Aortic smooth muscle cell (primary cell): ENCODE measurements at places on chromosomes 6 and 20. TPM values are rescaled to one million over a fixed set of nuclear protein-coding genes. Genes with fewer than 3 reads are reported as not detected.

The DEFB132 gene
- not detected in 2 replicates for total RNA-seq

The HTR1B gene
- 0.06 and 0.26 TPM in 2 replicates for total RNA-seq

The TMC2 gene
- not detected in 2 replicates for total RNA-seq

The TGM2 gene
- 592 and 749 TPM in 2 replicates for total RNA-seq

The TFB1M gene
- 12.4 and 15.7 TPM in 2 replicates for total RNA-seq

The RAB32 gene
- 72.8 and 75.8 TPM in 2 replicates for total RNA-seq

The SIRPD gene
- not detected in 2 replicates for total RNA-seq

The ZHX3 gene
- total RNA-seq: 18.1 and 22.5 TPM in 2 replicates

The SYNGAP1 gene
- total RNA-seq: 2.4 and 4.4 TPM in 2 replicates

The VNN1 gene
- total RNA-seq: 0.19 and 0.26 TPM in 2 replicates

The AIF1 gene
- not detected in 2 replicates for total RNA-seq

The PROKR2 gene
- not detected in 2 replicates for total RNA-seq

The COL19A1 gene
- not detected in 2 replicates for total RNA-seq

The THEMIS gene
- total RNA-seq: not detected in 2 replicates

The ZNF76 gene
- 17.8 and 21.8 TPM in 2 replicates for total RNA-seq

The CST5 gene
- not detected in 2 replicates for total RNA-seq

The OPRL1 gene
- total RNA-seq: 0.40 and 1.4 TPM in 2 replicates

The THBS2 gene
- total RNA-seq: 1,212 and 1,885 TPM in 2 replicates

The APOBEC2 gene
- not detected in 2 replicates for total RNA-seq

The C6orf52 gene
- total RNA-seq: 0.31 and 0.66 TPM in 2 replicates

The STMN3 gene
- total RNA-seq: 13.7 and 22.9 TPM in 2 replicates

The TPD52L2 gene
- 139 and 147 TPM in 2 replicates for total RNA-seq

The CLVS2 gene
- not detected in 2 replicates for total RNA-seq

The CEP162 gene
- total RNA-seq: 4.6 and 7.0 TPM in 2 replicates

The TUBE1 gene
- total RNA-seq: 17.7 and 20.3 TPM in 2 replicates

The WFDC10B gene
- total RNA-seq: not detected in 2 replicates

The TTBK1 gene
- under 0.01 TPM in 2 replicates for total RNA-seq

The IPCEF1 gene
- 0.12 and 0.13 TPM in 2 replicates for total RNA-seq

The TFAP2A gene
- total RNA-seq: 0.40 and 0.44 TPM in 2 replicates

The CALHM4 gene
- total RNA-seq: not detected in 2 replicates

The MCUR1 gene
- 11.5 and 16.7 TPM in 2 replicates for total RNA-seq

The POLH gene
- total RNA-seq: 17.0 and 18.4 TPM in 2 replicates

The BNIP5 gene
- not detected in 2 replicates for total RNA-seq

The KIF25 gene
- total RNA-seq: not detected in 2 replicates

The TRIM15 gene
- total RNA-seq: not detected in 2 replicates

The EEF1A2 gene
- 0.06 and 0.13 TPM in 2 replicates for total RNA-seq

The PRKN gene
- total RNA-seq: 3.2 and 4.2 TPM in 2 replicates

The PAX1 gene
- total RNA-seq: not detected in 2 replicates

The MAP3K4 gene
- total RNA-seq: 24.8 and 28.1 TPM in 2 replicates

The BPI gene
- total RNA-seq: 0.50 and 0.79 TPM in 2 replicates

The TAF11 gene
- 15.7 and 18.7 TPM in 2 replicates for total RNA-seq

The LPA gene
- total RNA-seq: not detected in 2 replicates

The TCP11 gene
- 0.13 and 0.25 TPM in 2 replicates for total RNA-seq

The HELZ2 gene
- 27.6 and 32.0 TPM in 2 replicates for total RNA-seq
